ENCODE measurements at places on chromosomes 4 and X.

- DNase-seq, result no peak
Observed at GRCh38 chr4:114649908-114650307, 51.3 kb downstream of the UGT8 start.

DNA sequence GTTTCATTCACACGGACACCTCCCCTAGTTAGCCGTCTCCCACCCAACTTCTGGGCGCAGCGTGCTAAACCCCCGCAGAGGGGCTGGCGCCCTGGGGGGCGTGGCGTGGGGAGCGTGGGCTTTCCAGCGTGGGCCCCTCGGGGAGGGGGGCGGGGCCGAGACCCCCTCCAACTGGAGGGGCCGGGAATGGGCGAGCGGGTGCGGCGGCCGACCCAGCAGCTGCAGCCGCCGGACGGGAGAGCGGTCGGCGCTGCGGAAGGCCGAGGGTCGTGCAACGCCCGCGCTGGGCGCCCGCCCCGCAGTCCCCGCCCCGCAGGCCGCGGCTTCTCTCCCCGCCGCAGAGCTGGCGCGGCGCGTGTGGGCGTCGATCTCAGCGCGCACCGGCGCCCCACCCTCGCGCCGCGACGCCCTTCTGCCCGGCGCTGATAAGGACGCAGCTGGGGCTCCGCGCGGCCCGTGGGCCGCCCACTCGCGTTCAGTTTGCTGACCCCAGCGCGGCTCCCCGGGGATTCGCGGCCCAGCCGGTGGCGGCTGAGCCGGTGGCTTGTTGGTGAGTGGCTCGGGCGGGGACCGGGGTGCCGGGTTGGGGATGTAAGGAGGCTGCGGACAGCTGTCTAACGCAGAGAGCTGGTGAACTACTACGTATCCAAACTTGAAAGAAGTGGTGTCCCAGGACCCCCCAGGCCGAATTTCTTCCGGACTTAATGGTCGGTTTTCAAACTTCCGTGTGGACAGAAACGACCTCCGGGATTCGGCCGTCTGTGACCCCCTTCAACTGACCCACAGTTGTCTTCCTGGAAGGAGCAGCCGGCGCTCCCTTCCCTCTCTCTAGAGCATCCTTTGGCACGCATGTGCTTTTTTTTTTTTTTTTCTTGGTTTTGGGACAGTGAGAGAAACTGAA, 1.5 kb downstream of the FHDC1 start:
- no peak for DNase-seq

DNA sequence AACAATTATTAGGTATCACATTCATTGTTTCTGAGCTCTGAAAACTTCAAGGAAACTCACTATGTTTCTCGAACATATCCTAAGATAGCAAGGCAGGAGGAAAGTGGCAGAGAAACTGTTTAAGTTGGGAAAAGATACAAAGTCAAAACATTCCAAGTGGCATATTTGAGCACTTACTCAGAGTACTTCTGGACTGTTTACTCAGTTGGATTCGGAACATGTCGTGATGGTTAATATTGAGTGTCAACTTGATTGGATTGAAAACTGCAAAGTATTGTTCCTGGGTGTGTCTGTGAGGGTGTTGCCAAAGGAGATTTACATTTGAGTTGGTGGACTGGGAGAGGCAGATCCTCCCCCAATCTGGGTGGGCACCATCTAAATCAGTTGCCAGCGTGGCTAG, 298.3 kb downstream of the IL1RAPL2 start:
- DNase-seq, result no peak

DNA sequence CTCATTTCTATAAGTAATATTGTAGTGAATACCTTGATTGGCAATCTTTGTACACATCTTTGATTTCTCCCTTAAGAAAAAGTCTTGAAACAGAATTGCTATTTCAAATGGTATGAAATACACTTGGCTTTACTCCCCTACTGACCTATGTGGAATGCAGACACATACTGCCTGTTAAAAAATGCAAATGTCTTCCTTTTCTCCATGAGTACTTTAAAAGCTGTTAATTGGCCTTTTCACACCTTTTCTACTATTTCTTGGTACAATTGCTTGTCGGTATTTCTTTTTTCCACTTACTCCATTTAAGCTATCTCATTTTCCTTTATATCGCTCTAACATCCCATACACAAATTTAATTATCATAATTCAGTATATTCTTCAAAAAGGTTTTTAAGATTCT, 87.2 kb downstream of the FRYL start:
- no peak for DNase-seq

DNA sequence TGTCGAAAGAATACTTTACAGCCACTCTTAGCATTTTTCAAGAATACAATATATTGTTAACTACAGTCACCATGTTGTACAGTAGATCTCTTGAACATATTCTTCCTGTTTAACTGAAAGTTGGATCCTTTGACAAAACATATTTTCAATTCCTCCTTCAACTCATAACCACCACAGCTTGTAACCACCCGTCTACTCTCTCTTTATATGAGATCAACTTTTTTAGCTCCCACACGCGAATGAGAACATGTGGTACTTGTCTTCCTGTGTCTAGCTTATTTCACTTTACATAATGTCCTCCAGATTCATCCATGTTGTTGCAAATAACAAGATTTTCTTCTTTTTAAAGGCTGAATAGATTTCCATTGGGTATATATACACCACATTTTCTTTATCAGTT, 338.3 kb upstream of the IGFBP7 start:
- no peak for DNase-seq

DNA sequence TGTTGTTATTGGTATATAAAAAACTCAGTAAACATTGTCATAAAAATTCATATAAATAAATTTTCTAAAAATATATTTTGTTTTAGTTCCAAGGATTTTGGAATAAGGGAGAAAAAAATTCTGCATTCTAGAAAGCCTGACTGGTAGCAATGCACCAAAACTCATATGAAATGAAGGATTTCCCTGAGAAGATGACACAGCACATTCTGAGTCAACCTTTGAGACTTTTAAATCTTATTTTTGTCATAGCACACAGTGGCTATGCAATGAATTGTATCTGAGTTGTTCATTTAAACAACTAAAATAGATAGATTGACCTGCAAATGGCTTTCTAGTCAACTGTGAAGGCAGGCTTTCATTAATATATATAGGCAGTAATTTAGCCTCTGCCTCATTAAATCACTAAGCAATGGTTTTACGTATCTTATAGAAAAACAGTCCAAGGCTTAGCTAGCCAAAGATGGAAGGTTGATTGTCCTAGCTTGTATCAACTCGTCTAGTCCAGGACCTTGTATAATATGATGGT, 239.1 kb upstream of the NEIL3 start:
- DNase-seq, result no peak

DNA sequence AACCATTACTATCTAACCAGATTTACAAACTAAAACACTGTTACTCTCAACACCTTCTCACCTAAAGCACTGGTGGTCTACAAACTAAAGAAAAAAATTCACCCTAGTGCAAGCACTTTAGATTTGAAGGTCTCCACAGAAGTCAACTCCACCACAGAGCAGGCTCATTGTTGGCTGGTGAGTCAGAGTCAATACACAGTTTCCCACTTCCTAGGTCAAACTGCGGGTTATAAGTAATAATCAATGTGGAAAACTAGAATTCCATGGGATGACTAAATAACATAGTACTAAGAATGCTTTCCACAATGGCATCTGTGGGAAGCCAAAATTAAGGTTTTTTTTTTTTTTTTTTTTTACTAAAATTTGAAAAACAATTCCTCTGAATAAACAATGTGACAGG, 191.8 kb downstream of the PDGFC start:
- DNase-seq, result no peak

DNA sequence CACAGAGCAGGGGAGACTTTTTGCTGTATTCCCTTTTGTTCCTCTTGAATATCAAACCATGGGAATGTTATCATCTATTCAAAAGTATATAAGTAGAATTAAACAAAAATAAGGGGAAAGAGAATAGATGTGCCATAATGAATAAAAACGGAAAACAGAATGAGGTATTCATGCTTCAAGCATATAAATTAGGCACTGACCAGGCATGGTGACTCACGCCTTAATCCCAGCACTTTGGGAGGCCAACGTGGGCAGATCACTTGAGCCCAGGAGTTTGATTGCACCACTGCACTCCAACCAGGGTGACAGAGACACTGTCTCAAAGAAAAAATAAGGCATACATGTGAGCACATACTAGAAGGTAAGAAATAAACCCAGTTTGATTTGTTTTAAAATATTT, 16.3 kb upstream of the NEUROG2 start:
- DNase-seq, result no peak

DNA sequence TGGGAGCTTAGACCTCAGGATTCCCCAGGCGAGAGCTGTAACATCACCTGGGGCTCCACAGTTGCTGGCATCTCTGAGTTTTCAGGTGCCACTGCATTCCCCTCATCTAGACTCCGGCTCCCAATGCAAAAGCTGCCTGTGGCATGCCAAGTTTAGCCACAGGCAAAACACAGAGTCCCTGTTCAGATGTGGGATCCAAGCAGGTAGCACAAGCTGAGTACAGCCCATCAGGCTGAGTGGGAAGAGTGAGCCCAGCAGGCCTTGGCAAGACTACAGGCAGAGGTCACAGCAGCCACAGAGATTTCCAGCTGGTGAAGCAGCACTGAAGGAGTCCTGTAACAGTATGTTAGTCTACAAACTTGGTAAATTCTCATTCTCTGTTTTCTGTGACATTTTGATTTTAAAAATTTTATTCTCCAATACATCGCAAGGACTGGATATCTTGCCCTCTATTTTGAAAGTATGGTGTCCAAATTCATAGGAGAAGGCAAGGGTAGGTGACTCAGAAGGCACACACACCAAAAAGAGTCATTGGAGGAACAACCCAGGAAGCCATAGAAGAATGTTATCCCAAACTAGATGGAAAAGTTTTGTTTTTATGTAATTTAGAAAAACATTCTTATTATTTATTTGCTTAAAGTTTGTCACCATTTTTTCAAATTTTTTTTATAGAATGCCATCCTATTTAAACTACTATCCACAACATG, 13.6 kb upstream of the CXCL2 start:
- no peak for DNase-seq

DNA sequence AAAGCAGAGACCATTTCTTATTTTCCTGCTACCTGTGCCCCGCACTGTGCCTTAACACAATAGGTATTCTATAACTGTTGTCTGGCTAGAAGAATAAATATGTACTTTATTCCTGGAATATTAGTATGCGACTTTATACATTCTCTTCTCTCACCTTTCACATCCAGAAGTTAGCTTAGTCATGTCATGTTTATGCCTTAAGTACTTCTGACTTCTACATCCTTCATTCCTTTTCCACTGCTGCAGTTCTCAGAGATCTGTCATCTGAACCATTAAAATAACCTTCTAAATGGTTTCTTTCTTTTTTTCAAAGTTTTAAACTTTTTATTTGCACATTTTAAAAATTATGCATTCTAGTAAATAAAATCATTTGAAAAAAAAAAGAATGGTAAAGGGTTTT, 34.4 kb downstream of the KIF4A start:
- no peak for DNase-seq

DNA sequence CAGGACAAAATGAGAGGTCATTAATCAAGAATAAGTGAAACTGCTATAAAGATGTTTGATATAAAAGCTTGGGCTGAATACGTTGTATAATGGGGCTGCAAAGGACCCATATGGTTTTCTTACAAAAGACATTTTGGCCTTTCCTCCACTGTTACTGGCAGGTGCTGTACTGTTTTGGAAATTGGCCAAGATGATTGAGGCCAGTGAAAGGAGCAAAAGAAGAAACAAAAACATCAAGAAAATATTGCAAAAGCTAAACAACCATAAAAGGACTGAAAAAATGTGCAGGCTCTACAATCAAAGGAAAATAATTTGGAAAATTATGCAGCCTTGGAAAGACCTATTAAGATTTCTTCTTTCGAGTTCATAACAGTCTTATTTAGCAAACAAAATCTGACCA, 222.2 kb upstream of the PPP1R2C start:
- no peak for DNase-seq
